Fibroblast of skin of right biceps (primary cell): ENCODE measurements at places on chromosomes 7 and 10.

GRCh38 chr10:66637273-66638036 is 288.4 kb upstream of the LRRTM3 start:
- no peak for DNase-seq

DNA sequence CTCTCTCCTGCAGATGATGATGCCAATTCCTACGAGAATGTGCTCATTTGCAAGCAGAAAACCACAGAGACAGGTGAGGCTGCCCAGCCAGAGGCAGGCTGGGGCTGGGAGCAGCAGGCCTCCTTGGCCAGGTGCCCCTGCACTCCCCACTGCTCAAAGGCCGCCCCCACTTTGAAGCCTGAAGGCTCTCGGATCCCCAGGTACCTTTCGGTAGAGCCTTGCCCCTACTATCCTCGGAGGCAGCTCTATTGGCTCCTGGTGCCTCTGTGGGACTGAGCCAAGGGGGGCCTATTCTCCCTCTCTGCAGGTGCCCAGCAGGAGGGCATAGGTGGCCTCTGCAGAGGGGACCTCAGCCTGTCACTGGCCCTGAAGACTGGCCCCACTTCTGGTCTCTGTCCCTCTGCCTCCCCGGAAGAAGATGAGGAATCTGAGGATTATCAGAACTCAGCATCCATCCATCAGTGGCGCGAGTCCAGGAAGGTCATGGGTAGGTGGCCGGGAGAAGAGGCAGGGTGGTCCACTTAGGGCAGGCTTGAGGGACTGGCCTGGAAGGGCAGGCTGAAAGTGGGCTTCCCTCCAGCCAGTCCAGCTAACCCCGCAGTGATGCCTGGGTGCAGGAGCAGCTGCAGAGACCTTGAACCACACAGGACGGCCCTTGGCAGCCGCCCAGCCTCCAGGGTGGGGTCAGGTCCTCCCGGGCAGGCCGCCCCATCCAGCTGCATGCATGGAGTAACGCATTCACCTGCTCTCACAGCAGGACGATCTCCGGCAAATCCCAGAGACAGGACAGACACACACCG is 14.1 kb downstream of the LAT2 start:
- no peak for DNase-seq

DNA sequence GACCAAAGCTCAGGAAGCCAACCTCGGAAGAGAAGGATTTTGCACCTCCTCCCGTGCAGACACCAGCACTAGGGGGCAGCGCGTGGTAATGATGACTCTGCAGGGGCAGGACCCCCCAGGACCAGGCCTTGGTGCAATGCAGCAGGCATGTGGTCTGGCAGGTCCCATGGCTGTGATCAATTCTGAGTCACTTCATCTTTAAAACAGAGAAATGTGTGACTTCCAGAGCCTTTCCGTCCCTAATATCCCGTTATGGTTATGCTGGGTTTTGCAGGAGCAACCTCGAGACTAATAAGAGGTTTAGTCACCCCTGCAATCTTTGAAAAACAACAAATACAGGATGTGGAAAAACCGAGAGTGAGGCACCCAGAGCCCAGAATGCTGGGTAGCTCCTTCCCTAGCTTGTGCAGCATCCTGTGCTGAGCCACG is 30.2 kb upstream of the GJD4 start:
- peak; percentile 93 for DNase-seq

DNA sequence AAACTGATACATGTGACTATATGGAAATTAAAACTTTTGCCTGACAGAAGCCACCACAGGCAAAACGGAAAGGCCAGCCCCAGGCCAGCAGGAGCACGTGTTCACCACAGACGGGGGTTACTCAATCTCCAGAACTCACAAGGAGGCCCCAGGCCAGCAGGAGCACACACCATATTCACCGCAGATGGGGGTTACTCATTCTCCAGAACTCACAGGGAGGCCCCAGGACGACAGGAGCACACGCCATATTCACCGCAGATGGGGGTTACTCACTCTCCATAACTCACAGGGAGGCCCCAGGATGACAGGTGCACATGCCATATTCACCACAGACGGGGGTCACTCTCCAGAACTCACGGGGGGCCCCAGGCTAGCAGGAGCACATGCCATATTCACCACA is 61.5 kb downstream of the NKX6-2 start:
- DNase-seq: peak; percentile 98

- no peak for DNase-seq
Measured at GRCh38 chr10:86287110-86287793, 79.3 kb downstream of the GRID1 start.

GRCh38 chr7:44067064-44067951 is 1.9 kb upstream of the PGAM2 start:
- no peak for DNase-seq

- DNase-seq: no peak
Measured at GRCh38 chr7:159205833-159206232, 61.2 kb upstream of the VIPR2 start.

GRCh38 chr10:93072225-93072712 is 1.4 kb upstream of the CYP26A1 start:
- no peak for DNase-seq
